ENCODE measurements at places on chromosomes 5 and 9. TPM values are rescaled to one million over a fixed set of nuclear protein-coding genes. Genes with fewer than 3 reads are reported as not detected.

GRCh38 chr5:82624062-82624461 lies 345.9 kb upstream of the RPS23 start:
- no peak overlapping the region for H3K4me3 ChIP-seq
- no peaks in the 10 kb centered on the region for H3K4me1 ChIP-seq
- H3K27me3 ChIP-seq, result 0 out of 2 replicates have a peak, but pooled peaks cover 3% of the 10 kb centered on the region
- H3K36me3 ChIP-seq, result no peaks in the 10 kb centered on the region
- no peak overlapping the region for H3K27ac ChIP-seq

GRCh38 chr9:95854386-95855020 lies 21.0 kb upstream of the ERCC6L2 start:
- H3K27me3 ChIP-seq, result no peaks in the 10 kb centered on the region
- H3K36me3 ChIP-seq, result no peaks in the 10 kb centered on the region
- 0 out of 2 replicates have a peak overlapping the region, but pooled peaks have one; percentile 8 for H3K27ac ChIP-seq
- peak; percentile 75 for DNase-seq
- peak overlapping the region; percentile 20 for H3K4me3 ChIP-seq
- H3K4me1 ChIP-seq, result peaks cover 47% of the 10 kb centered on the region

DNA sequence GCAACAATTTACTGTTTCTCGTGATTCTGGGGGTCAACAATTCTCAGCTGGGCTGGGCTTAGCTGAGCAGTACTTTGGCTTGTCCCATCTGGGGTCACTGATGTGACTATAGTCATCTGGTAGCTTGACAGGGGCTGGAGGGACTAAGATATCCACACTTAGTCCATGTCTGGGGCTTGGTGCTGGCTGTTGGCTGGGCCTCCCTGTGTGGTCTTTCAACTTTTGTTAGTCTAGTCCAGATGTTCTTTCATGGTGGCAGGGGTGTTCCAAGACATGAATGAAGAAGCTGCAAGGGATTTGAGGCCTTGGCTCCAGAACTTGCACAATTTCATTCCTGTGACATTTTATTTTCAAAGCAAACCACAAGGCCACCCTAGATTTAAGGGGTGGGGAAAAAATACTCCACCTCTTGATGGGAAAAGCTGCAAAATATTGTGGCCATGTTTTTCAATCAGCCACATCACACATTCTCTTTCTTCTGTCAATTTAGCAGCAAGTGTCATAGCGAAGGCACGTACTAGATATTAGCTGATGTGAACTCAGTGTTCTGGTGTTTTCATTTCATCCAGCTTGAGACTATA lies 59.2 kb downstream of the TSSK1B start:
- H3K4me1 ChIP-seq, result 0 out of 2 replicates have a peak, but pooled peaks cover 4% of the 10 kb centered on the region
- H3K27ac ChIP-seq, result no peak overlapping the region

- no peak for DNase-seq
- H3K4me3 ChIP-seq, result no peak overlapping the region
- peaks cover 8% of the 10 kb centered on the region for H3K4me1 ChIP-seq
Observed at GRCh38 chr9:105531530-105531929, 26.4 kb upstream of the FKTN start.

DNA sequence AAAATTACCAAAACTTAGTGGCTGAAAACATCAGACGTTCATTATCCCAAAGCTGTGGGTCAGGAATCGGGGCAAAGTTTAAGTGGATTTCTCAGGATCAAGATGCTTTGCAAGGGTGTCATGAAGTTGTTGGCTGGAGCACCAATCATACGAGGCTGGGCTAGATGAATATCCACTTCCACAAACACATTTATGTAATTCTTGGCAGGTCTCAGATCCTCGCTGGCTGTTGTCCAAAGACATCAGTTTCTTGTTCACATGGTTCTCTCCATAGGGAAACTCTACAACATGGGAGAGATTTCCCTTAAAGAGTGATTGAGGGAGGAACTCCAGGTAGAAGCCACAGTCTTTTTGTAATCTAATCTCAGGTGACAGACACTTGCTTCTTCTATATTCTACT lies 20.2 kb upstream of the CCDC192 start:
- H3K27me3 ChIP-seq, result no peaks in the 10 kb centered on the region
- H3K27ac ChIP-seq, result no peak overlapping the region
- DNase-seq, result no peak

DNA sequence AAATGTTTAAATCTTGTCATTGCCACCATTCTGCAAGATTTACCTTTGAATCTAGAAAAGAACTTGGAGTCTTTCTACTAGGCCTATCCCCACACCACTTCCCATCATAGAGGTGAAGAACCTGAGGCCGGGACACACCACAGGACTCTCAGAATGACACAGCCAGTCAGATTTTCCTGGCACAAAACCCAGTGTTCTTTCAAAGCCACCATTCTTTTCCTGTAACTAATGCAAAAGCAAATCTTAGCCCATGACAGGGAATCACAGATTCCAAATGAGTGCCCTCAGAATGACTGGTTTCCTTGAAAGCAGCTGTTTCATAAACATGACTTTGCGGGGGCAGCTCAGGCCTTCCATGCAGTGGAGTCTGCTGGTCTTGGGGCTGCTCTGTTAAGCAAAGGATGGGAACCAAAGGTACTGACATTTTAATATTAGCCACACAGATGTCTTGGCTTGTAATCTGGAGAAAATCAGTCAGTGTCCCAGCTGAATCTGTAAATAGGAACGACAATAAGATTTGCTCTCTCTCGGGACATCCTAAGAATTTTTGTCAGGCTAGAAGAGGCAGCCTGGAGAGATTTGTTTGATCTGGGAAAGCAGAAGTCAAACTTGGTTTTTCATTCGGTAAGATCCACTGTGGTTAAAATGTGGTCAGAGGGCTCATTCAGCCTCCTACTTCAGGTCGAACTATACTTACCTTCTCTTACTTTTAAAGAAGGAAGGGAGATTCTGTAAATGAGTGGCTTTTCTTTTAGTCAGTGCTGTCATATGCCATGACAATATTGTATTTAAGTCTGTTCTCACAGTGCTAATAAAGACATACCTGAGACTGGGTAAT lies 115.1 kb downstream of the PALM2AKAP2 start:
- DNase-seq, result peak; percentile 87
- H3K36me3 ChIP-seq, result no peaks in the 10 kb centered on the region
- H3K4me3 ChIP-seq, result no peak overlapping the region
- H3K4me1 ChIP-seq, result peaks cover 13% of the 10 kb centered on the region
- H3K27ac ChIP-seq, result peak overlapping the region; percentile 46

- DNase-seq, result no peak
- H3K4me1 ChIP-seq, result peaks cover 31% of the 10 kb centered on the region
- H3K27ac ChIP-seq, result no peak overlapping the region
- no peaks in the 10 kb centered on the region for H3K36me3 ChIP-seq
- H3K27me3 ChIP-seq, result no peaks in the 10 kb centered on the region
Observed at GRCh38 chr9:126371007-126371870, 44.6 kb downstream of the MVB12B start.

DNA sequence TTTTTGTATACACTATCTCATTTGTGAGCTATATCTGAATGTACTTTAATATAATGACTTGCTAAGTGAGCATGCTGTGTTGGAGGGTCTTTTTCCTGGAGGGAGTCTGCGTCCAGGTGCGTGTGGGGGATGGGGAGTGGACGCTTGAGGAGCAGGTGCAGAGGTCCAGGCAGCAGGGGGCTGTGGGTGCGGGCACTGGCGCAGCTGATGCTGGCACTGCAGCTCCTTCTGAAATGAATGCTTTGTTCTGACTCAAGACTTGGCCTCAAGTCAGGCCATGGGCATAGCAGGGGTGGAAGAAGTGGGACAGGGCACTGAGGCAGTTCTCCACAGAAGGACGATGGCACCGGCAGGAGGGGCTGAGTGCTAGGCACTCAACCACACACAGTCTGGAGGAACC lies 165.7 kb upstream of the IRX1 start:
- H3K27ac ChIP-seq, result no peak overlapping the region
- no peaks in the 10 kb centered on the region for H3K4me1 ChIP-seq
- H3K4me3 ChIP-seq, result no peak overlapping the region
- no peaks in the 10 kb centered on the region for H3K36me3 ChIP-seq
- no peaks in the 10 kb centered on the region for H3K27me3 ChIP-seq

DNA sequence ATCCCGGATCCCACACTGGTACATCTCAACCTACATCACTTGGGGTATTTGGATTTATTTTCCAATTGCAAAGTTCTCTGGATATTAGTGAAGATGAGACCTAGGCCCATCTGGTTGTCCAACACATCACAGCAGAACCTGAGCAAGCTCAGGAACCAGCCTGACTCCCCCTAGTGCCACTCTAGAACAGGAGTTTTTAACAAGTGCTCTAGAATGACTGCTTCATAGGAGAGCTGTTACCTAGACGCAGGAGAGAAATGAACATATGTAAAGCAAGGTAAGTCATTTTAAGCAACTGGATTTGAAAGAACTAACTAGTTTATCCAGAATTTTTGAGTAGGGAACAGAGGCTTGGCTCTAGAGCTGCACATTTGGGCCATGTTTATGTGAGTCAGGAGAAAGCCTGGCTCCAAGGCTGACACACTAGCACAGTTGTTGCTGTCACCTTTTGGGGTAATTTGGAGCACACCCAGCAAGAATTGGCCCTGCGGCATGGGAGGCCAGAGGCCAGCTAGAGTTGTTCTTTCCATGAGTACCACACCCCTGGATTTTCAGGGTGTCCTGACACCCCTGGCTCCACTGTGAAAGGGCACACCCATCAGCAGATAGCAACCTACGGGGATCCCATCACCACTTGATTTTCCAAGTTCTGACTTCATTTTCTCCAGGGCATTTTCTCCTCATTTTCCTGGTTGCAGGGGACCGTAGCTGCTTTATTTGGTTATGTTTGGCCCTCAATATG lies 110.9 kb upstream of the LPAR1 start:
- H3K36me3 ChIP-seq, result no peaks in the 10 kb centered on the region
- peaks cover 19% of the 10 kb centered on the region for H3K4me1 ChIP-seq
- no peak overlapping the region for H3K4me3 ChIP-seq
- DNase-seq, result peak; percentile 45
- H3K27me3 ChIP-seq, result no peaks in the 10 kb centered on the region

DNA sequence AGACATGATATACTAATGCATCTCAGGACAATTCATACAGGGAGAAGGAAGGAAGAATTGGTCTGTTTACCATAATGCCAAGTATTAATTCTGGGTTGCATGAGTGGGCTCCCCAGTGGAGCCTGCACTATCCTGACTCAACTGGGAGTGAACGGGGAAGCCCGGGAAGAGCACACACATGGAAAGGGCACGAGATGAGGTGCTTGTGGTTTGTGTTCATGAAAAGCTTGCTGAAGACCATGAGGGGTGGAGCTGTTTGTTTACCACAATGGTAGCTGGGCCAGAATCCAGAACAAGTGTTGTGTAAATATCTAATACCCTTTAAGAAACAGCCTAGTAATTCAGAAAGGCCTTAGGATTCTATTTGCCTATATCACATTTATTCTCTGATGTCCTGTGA lies 44.6 kb downstream of the POC5 start:
- DNase-seq, result no peak
- no peaks in the 10 kb centered on the region for H3K4me1 ChIP-seq
- no peaks in the 10 kb centered on the region for H3K36me3 ChIP-seq

GRCh38 chr9:137227054-137227852 lies at the start of gene RNF224:
TSS of gene RNF224 (plus strand) at chr9:137227502. CDS start at chr9:137228336, 834 bp downstream.
- H3K4me3 ChIP-seq, result no peak within 1 kb of the TSS
- DNase-seq, result peak; percentile 86
- H3K27ac ChIP-seq, result no peak within 1 kb of the TSS
- peaks cover 3% of the 10 kb centered on the region for H3K4me1 ChIP-seq
- H3K27me3 ChIP-seq, result no peaks in the 10 kb centered on the region
- no peaks in the 10 kb centered on the region for H3K36me3 ChIP-seq

DNA sequence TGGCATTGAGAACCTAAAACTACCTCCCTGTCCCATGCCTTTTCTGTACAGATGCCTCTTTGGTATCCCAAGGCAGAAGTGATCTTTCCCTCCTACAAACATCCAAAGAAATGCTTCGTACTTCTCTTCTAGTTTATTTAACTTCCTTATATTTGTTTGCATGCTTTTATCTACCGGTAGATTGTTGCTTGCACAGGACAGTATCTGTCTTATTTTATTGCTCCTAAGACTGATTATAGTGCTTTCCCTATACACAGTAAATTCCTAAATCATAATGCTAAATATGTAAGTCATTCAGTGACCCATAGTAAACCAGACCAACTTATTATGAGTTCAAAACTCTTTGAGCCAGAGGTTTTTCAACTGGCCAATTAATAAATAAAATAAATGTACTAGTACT lies 156.9 kb downstream of the PRELID2 start:
- H3K4me3 ChIP-seq, result no peak overlapping the region
- no peaks in the 10 kb centered on the region for H3K27me3 ChIP-seq
- H3K27ac ChIP-seq, result no peak overlapping the region
- DNase-seq, result no peak
- H3K4me1 ChIP-seq, result no peaks in the 10 kb centered on the region

DNA sequence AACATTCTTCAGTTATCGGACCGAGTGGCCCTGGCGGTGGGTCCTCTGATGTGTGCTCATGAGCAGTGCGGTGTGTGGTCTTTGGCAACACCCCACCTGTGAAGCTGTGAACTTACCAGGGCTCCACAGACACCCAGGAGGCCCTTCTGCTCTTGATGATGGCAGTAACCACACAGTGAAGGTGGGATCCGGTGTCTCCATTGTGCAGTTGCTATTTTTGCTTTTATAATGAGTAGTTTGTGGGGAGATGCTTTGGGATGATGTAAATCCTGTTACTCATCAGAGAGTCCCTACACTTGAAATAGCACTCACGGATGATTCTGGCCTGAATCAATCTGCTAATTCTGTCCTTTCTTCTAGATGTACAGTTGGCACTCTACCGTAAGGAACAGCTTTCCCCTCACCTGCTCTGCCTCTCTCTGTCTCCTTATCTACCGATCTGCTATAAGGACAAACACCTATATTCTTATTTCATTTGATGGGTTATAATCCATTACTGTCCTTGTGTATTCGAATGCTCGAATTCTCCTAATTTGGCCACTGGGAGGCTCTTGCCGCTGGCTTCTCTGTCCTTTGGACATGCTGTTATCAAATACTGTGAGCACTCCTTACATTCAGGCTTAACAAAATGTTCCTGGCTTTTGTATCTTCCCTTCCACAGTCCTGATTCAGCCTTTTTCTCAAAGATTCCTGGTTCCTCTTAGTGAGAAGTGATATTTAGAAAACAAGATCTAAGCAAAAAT lies 20.2 kb downstream of the ATPSCKMT start:
- H3K27ac ChIP-seq, result peak overlapping the region; percentile 78
- no peak overlapping the region for H3K4me3 ChIP-seq
- no peaks in the 10 kb centered on the region for H3K27me3 ChIP-seq
- no peaks in the 10 kb centered on the region for H3K36me3 ChIP-seq
- H3K4me1 ChIP-seq, result peaks cover 46% of the 10 kb centered on the region
- peak; percentile 88 for DNase-seq

The MSX2 gene
- 2.4 TPM for total RNA-seq

The MAMDC2 gene
- not detected for total RNA-seq

The STPG3 gene
- total RNA-seq, result not detected

The SH3RF2 gene
- not detected for total RNA-seq

The ECM2 gene
- total RNA-seq, result 5.4 TPM

The SHISAL2B gene
- total RNA-seq, result not detected

The PCA3 gene
- not detected for total RNA-seq

The BAAT gene
- not detected for total RNA-seq

Measured in GM23248 (cell line).